ENCODE measurements at places on chromosomes 2 and 18.

DNA sequence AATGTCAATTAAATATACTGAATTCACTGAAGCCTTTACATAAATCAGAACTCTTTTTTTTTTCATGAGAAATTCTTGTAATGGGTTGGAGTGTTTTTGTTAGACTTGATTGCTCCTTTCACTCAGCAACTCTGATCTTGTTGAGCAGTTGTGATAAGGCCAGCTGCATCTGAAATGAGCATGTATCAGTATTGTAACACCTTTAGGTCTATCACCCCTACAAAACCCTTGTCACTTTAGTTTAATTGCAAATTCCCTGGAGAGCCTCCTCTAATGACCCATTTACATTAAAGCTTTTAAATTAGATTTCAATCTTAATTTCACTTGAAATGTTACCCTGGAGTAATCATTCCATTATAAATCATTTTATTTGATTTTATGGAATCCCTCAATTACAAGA, 346.8 kb upstream of the TCF4 start:
- no peak for DNase-seq

DNA sequence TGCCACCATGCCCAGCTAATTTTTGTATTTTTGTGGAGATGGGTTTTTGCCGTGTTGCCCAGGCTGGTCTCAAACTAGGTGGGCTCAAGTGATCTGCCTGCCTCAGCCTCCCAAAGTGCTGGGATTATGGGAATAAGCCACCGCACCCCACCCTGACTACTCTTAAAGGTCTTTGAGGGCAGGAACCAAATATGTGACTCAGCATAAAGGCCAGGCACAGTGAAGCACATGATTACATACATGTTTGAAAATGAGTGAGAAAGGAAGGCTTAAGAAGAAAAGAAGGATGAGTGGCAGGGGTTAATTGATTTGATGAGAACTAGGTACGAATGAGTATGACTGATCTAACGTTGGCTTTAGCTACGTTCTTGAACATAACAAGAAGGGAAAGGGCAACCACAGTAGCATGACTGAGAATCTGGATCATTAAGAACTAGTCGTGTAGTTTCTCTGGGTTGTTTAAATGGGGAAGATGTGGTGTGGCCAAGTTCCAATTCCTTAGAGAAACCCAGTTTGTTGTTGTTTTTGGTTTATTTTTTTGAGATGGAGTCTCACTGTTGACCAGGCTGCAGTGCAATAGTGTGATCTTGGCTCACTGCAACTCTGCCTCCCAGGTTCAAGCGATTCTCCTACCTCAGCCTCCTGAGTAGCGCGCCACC, 6.8 kb downstream of the RESP18 start:
- no peak for DNase-seq

DNA sequence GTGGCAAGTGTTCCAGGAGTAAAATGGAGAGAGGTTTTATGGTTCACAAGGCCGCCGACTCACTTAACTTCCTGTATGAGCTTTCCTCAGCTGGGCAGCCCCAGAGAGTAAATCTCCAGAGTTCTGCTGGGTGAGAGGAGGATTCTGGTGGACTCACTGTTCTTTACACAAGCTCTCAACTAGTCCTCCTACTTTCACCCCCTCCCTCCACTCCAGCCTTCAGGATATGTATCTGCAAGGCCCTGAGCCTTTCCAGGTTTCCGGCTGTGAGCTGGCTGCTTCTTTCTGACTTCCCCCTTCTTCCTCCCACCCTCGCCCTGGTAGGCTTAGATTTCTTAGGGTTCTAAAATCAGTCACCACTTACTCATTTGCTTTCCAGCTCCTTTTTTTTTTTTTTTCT, 34.0 kb downstream of the EML6 start:
- DNase-seq, result no peak

DNA sequence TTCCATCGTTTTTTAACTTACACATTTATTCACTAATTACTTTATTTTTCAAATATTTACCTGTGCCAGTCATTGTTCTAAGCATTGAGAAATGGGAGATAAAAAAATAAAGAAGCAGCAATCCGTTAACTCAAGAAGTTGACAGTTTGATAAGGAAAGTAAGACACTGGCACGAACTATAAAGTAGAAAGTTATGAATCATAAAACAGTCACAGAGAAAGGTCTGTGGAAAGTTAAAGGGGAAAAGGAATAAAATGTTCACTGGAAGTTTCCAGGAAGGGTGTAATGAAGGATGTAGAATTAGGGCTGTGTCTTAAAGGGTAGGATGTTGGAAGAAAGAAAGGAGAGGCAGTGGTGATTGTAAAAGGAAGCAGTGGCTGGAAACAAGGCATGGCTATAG, 118.9 kb downstream of the RDH14 start:
- no peak for DNase-seq

DNA sequence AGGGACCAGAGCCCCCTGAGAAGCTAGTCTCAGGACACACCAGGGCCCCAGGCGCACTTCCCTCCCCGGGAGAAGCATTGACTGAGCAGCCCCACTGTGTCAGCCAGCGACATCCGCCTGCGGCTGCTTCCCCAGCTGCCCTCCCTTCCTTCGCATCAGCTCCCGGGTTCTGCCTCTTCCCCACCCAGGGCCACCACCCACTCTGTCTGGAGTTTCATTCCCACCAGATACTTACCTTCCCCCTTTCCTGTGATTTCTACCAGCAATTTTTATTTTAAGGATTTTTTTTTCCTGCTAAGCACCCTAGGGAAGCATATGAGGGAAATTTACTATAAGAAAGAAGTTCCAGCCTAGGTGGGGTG, 99.2 kb downstream of the SMAD7 start:
- no peak for DNase-seq

DNA sequence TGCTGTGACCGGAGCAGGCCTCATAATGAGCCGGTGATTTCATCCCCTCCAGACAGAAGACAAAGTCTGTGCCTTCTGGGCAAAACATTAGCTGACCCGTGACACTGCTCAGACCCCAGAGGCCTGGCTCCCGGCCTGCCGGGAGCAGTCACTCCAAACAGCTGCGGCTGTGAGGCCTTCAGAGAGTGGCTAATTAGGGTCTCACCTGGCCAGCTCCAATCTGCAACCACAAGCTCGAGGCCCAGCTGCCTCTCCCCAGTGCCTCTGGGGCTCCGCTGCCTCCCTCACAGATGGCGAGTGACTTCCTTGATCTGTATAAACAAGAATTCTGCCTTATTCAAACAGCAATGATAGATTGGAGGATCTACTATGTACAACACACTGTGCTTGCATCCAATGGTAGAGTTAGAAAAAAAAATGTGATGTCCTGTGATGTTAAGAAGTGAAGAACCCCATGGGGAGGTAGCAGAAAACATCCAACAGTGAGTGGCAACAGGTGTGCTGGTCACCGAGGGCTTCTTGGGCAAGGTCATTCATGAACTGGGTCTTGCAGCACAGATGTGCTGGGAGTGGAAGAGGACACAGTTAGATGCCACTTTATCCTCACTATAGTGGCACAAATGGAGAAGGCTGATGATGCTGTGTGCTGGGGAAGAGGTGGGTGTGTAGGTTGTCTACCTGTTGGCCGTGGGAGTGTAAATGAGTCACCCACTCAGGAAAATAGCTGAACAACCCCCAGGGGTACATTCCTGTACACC, 98.2 kb upstream of the ASAP2 start:
- DNase-seq, result no peak

- DNase-seq, result no peak
Observed at GRCh38 chr2:233033672-233034071, 1.2 kb downstream of the NEU2 start.

GRCh38 chr18:23356915-23357601, 96.0 kb upstream of the RIOK3 start:
- peak; percentile 79 for DNase-seq

GRCh38 chr2:86028766-86029381, 76.8 kb downstream of the POLR1A start:
- DNase-seq, result no peak

DNA sequence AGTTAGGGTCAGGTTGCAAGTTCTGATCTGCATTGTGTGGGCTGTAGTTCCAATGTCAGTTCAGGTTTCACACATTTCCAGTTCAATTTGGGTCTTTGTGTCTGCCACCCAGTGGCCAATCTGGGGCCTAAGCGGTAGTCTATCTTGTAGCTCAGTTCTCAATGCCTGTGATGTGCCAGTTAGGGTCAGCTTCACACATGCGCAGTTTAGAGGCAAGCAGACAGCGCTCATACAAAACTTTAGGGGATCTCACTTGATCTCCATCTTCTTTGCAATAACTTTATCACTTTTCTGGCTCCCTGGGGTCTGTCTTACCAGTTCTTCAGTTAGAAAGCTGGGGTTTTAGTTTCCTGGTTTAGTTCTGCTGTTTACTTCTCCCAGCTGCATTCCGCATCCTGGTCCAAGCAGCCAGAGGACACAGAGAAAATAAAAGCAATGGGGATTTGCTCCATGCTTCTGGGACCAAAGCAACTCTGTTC, 11.0 kb upstream of the ZNF24 start:
- peak; percentile 36 for DNase-seq

- DNase-seq, result no peak
Observed at GRCh38 chr2:172339371-172340010, 87.9 kb upstream of the ITGA6 start.

- DNase-seq, result no peak
Observed at GRCh38 chr2:13056259-13056843, 339.6 kb downstream of the TRIB2 start.

GRCh38 chr2:206482123-206482522, 38.8 kb downstream of the ADAM23 start:
- DNase-seq, result no peak

GRCh38 chr18:36465970-36466369, 168.5 kb downstream of the FHOD3 start:
- no peak for DNase-seq

Measured in AG04449 (cell line).